Aortic smooth muscle cell (primary cell): ENCODE measurements at places on chromosomes 5 and 9. TPM values are rescaled to one million over a fixed set of nuclear protein-coding genes. Genes with fewer than 3 reads are reported as not detected.

The FOXD4L4 gene
- under 0.01 and 0.26 TPM in 2 replicates for total RNA-seq

The PCDHGB7 gene
- 9.1 and 17.3 TPM in 2 replicates for total RNA-seq

The ADGRD2 gene
- total RNA-seq = not detected in 2 replicates

The GALNT12 gene
- total RNA-seq = 9.6 and 12.9 TPM in 2 replicates

The SLCO4C1 gene
- total RNA-seq = not detected in 2 replicates

The MGAT1 gene
- 61.7 and 67.6 TPM in 2 replicates for total RNA-seq

The SLC12A2 gene
- 41.7 and 52.2 TPM in 2 replicates for total RNA-seq

The SEMA4D gene
- total RNA-seq = 0.13 and 0.25 TPM in 2 replicates

The FABP6 gene
- total RNA-seq = not detected in 2 replicates

The PCDHB12 gene
- total RNA-seq = 0.25 and 0.40 TPM in 2 replicates

The NPR2 gene
- total RNA-seq = 21.5 and 34.6 TPM in 2 replicates

The NOP16 gene
- total RNA-seq = 8.1 and 17.3 TPM in 2 replicates

The ALDOB gene
- not detected in 2 replicates for total RNA-seq

The BAAT gene
- not detected in 2 replicates for total RNA-seq

The PCDHA4 gene
- total RNA-seq = 0.26 and 0.37 TPM in 2 replicates

The PCDHGA2 gene
- total RNA-seq = 1.7 and 2.5 TPM in 2 replicates

The C5orf15 gene
- total RNA-seq = 49.3 and 72.9 TPM in 2 replicates

The ENTR1 gene
- total RNA-seq = 22.9 and 24.6 TPM in 2 replicates

The ANKH gene
- total RNA-seq = 97.9 and 116 TPM in 2 replicates

The CDC25C gene
- total RNA-seq = 3.0 and 4.9 TPM in 2 replicates

The SPARC gene
- total RNA-seq = 877 and 1,916 TPM in 2 replicates

The KIAA0825 gene
- 4.1 and 4.7 TPM in 2 replicates for total RNA-seq

The TMEM267 gene
- 16.4 and 21.4 TPM in 2 replicates for total RNA-seq

The CA9 gene
- not detected in 2 replicates for total RNA-seq

The OR1L6 gene
- total RNA-seq = not detected in 2 replicates

The UBAC1 gene
- total RNA-seq = 28.2 and 28.5 TPM in 2 replicates

The PRSS3 gene
- 40.8 and 55.5 TPM in 2 replicates for total RNA-seq

The CWC27 gene
- total RNA-seq = 12.3 and 12.9 TPM in 2 replicates

The SH3PXD2B gene
- total RNA-seq = 23.3 and 25.5 TPM in 2 replicates

The LRRC70 gene
- 0.93 and 1.3 TPM in 2 replicates for total RNA-seq

The TAF11L5 gene
- not detected in 2 replicates for total RNA-seq
